ENCODE measurements at places on chromosomes 2 and 18. TPM values are rescaled to one million over a fixed set of nuclear protein-coding genes. Genes with fewer than 3 reads are reported as not detected.

- H3K27ac ChIP-seq: no peak overlapping the region
- DNase-seq: no peak
- peaks cover 3% of the 10 kb centered on the region for H3K36me3 ChIP-seq
Measured at GRCh38 chr2:33340280-33340679, 136.2 kb upstream of the RASGRP3 start.

DNA sequence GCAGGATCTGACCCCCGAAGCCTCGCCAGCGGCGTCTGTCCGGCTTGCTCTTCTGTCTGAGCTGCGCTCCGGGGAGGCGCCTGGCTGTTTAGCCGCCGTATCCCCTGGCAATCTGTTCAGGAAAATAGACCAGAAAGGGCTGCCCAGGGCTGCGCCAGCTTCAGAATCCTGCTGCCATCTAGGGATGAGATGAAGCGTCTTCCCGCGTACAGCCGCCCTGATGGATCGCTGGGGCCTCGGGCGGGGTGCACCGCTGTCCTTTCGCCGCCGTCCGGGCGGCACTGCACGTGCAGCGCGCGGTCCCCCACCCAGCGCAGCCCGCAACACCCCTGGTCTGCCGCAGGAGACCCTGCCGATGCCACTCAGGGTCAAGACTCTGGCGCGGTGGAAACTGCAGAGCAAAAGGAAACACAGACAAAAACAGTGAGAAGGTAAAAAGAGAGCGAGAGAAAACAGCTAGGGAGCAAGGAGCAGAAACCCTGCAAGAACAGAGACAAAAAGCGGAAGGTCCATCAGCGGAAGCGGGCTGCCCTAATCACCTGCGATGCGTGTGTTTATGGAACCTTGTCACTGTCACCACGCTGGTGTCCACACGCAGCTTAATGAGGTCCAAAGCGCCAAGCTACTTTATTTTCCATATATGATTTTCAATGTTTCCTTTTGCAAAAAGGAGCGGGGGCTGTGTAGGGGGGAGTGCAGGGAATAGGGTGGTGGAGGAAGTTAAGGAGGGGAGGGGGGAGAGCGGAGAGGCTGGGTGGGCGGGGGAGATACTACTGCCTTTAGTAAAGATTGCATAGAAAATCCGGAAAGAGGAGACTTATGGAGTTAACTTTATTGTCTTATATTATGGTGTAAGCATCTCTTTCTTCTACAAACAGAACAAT lies 2113.3 kb upstream of the PIK3C3 start:
- no peak overlapping the region for H3K4me3 ChIP-seq
- no peaks in the 10 kb centered on the region for H3K36me3 ChIP-seq
- peaks cover 8% of the 10 kb centered on the region for H3K27me3 ChIP-seq
- H3K4me1 ChIP-seq: no peaks in the 10 kb centered on the region

KCNG2 gene
- not detected for total RNA-seq

DNA sequence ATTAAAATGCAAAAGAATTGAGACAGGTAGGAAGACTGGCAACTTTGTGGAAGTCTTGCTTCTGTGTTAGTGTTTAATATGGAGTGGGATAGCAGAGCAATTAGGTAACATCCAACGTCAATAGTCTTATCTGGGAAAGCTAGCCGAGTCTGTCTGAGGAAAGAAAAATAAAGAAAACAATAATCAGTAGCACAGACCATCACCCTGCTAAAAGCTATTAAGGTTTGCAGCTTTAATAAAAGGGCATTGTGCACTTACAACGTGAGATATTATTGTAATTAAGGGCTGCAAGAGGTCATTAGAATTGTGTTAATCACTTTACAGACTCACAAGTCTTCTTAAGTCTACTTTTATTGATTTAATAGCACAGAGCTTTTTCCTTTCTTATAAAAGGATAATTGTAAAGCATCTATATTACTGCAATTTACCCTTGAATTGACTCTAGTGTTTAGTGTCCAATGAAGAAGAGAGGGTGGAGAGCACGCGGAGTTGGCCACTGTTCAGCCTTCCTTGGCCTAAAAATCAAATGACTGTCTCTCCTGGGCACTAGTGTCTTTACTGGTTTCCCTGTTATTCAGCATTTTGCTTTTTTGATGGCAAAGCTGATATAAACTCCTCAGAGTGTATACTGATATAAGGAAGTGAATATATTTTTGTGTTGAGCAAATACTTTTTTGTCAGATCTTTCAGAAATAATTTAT lies 2.0 kb downstream of the CDH7 start:
- no peaks in the 10 kb centered on the region for H3K27me3 ChIP-seq
- no peaks in the 10 kb centered on the region for H3K36me3 ChIP-seq
- no peak overlapping the region for H3K4me3 ChIP-seq

- DNase-seq: no peak
- H3K4me3 ChIP-seq: no peak overlapping the region
- H3K27me3 ChIP-seq: peaks cover 14% of the 10 kb centered on the region
- no peaks in the 10 kb centered on the region for H3K36me3 ChIP-seq
- no peak overlapping the region for H3K27ac ChIP-seq
Measured at GRCh38 chr2:101112772-101113157, 38.4 kb downstream of the TBC1D8 start.

DNA sequence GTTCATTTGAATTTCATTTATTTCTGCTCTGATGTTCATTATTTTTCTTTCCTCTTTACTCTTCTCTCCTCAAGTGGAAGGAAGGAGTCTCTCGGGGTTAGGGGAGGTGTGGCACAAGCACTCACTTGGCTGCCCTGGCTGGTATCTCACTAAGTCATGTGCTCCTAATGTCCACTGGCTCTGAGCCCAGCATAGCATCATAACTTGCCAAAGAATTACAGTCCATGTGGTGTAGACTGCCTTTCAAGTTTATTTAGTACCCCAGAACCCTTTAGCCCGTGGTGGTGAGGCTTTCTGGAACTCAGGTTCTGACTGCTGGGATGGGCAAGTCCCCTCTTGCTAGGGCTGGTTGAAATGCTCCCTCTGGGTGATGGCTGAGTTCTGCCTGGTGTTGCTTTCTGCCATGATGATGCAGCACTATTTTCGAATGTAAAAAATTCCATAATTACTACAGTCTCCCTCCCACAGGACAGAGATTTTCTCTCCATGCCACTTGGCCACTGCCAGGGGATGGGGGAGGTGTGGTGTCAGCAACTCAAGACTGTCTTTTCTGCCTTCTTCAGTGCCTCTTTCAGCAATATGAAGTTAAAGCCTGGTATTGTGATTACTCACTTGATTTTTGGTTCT lies 22.2 kb downstream of the SPAG16 start:
- H3K27ac ChIP-seq: no peak overlapping the region
- H3K4me1 ChIP-seq: no peaks in the 10 kb centered on the region
- H3K36me3 ChIP-seq: peaks cover 10% of the 10 kb centered on the region
- H3K27me3 ChIP-seq: no peaks in the 10 kb centered on the region
- H3K4me3 ChIP-seq: no peak overlapping the region

- H3K4me1 ChIP-seq: peaks cover 4% of the 10 kb centered on the region
- peaks cover 4% of the 10 kb centered on the region for H3K36me3 ChIP-seq
- H3K27me3 ChIP-seq: peaks cover 14% of the 10 kb centered on the region
- H3K27ac ChIP-seq: no peak overlapping the region
Measured at GRCh38 chr2:65464604-65465003, 32.2 kb upstream of the SPRED2 start.

GRCh38 chr18:22250591-22250996 lies 81.2 kb downstream of the GATA6 start:
- no peaks in the 10 kb centered on the region for H3K4me1 ChIP-seq
- H3K27me3 ChIP-seq: no peaks in the 10 kb centered on the region
- H3K4me3 ChIP-seq: no peak overlapping the region
- no peaks in the 10 kb centered on the region for H3K36me3 ChIP-seq
- no peak for DNase-seq

DNA sequence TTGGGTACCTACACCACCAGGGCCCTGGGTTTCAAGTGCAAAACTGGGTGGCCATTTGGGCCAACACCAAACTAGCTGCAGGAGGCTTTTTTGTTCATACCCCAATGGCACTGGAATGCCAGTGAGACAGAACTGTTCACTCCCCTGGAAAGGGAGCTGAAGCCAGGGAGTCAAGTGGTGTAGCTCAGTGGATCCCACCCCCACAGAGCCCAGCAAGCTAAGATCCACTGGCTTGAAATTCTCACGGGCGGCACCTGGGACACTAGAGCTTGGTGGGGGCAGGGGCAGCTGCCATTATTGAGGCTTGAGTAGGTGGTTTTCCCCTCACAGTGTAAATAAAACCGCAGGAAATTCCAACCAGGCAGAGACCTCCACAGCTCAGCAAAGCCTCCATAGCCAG lies 46.0 kb upstream of the FAM110C start:
- H3K4me3 ChIP-seq: no peak overlapping the region
- no peaks in the 10 kb centered on the region for H3K36me3 ChIP-seq
- H3K27me3 ChIP-seq: peaks cover 11% of the 10 kb centered on the region
- DNase-seq: no peak
- no peaks in the 10 kb centered on the region for H3K4me1 ChIP-seq

DNA sequence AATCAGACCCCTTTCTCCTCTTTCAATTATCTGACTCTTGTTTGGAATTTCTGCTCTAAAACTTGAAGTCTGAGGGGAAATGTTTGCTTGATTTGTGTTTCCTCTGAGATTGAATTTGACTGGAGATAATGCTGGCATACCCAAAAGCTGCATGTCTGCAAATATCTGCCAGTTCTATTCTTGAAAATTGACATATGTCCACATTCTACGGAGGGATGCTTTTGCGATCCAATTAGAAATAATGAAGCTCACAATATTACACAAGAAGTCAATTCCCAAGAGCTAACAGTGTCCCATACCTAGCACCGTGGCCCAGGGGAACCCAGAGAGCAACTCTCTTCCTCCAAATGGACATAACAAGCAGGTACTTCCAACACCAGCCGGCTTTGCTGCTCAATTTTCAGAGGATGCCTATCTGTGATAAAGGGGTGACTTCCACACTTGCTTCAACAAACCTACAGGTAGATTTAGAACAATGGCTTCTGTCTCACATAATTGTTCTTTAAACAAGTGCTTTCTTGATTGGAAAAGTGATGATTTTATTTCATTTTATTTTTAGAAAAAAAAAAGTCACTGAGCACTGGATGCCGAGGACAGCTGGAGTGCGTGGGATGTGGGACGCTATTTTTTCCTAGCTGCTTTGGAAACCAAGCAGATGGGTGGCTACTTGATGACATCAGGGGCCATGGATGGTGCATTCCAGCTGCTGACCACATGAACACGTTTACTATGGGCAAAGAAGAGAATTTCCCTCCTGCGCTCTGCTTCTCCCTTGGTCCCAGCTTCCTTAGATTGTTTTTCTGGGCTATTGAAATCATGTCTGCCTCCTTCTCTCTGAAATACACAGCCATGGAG lies 488.9 kb downstream of the RNF144A start:
- peaks cover 14% of the 10 kb centered on the region for H3K4me1 ChIP-seq
- H3K27ac ChIP-seq: no peak overlapping the region
- no peaks in the 10 kb centered on the region for H3K36me3 ChIP-seq
- H3K27me3 ChIP-seq: peaks cover 47% of the 10 kb centered on the region

DNA sequence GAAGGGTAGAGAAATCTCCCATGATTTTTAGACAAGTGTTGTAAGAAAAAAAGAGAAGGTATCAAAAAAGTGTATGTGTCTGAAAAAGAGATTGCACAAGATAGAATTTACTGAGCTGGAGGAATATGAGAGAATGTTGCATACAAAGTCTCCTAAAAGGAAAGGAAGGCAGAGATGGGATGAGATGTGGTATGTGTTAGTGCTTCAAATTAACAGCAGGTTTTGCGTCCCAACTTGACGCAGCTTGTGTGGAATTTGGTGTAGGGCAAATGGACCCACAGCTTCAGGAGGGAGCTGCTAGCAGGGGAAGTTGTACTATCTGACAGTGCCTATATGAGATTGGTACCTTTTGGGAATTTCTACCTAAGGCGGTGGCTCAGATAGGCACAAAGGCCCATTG lies 9.0 kb upstream of the RASGRP3 start:
- H3K36me3 ChIP-seq: no peaks in the 10 kb centered on the region
- DNase-seq: no peak
- H3K4me1 ChIP-seq: peaks cover 5% of the 10 kb centered on the region
- peaks cover 5% of the 10 kb centered on the region for H3K27me3 ChIP-seq

DNA sequence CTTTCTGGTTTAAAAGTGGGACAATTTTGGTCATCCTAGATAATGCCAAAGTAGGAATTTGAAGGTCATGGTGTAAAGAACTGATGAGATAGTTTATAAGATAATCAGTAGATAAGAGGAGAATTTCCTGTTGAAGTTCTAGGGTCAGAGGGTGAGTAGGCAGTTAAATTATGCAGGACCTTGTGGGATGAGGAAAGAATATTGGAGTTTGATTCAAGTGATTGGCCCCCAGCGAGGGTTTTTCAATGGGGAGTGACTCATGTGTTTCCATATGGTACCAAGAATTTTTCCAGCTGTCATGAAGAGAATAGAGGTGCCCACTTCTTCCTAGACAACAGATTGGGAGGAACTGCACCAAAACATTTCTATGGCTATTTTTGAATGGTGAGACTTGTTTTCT lies 940.2 kb upstream of the ZEB2 start:
- H3K4me3 ChIP-seq: no peak overlapping the region
- no peak for DNase-seq
- no peaks in the 10 kb centered on the region for H3K4me1 ChIP-seq
- H3K27me3 ChIP-seq: no peaks in the 10 kb centered on the region
- H3K27ac ChIP-seq: no peak overlapping the region
- no peaks in the 10 kb centered on the region for H3K36me3 ChIP-seq

Measured in T-helper 17 cell (primary cell).